CD4-positive, alpha-beta memory T cell (primary cell): ENCODE measurements at places on chromosomes 13 and 19. TPM values are rescaled to one million over a fixed set of nuclear protein-coding genes. Genes with fewer than 3 reads are reported as not detected.
A peak's percentile ranks its signal among the peaks of the same experiment; 100 is the strongest.

DNA sequence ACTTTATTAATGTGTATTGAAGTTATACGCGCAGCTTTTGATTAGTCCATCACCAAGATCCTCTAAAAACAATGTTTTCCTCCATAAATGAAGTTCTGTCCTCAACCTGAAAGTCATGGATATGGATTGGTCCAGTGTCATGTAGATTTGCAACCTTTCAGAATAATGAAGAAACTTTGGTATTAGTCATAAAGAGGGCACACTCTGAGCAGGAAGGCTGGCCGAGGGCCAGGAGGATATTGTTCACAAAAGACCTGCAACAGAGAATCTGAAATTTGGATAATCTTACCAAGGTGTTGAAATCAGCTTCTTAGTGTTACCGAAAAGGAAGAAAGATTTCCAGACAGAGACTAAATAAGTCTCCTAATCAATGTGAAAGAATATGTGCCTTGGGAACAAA lies 20.7 kb downstream of the CLDN10 start:
- no peaks in the 10 kb centered on the region for H3K4me1 ChIP-seq
- DNase-seq, result no peak
- no peaks in the 10 kb centered on the region for H3K27me3 ChIP-seq
- no peak overlapping the region for H3K4me3 ChIP-seq

GRCh38 chr13:44974056-44974793 lies 15.0 kb downstream of the NUFIP1 start:
- H3K36me3 ChIP-seq, result peaks cover 5% of the 10 kb centered on the region
- no peaks in the 10 kb centered on the region for H3K27me3 ChIP-seq
- no peaks in the 10 kb centered on the region for H3K4me1 ChIP-seq

- DNase-seq, result no peak
- H3K27me3 ChIP-seq, result no peaks in the 10 kb centered on the region
- no peak overlapping the region for H3K4me3 ChIP-seq
- H3K4me1 ChIP-seq, result no peaks in the 10 kb centered on the region
Observed at GRCh38 chr13:85386424-85386823, 412.8 kb downstream of the SLITRK6 start.

The TEX26 gene
- not detected for polyA plus RNA-seq

GRCh38 chr19:40154121-40154680 lies 37.0 kb upstream of the MAP3K10 start:
- DNase-seq, result no peak
- H3K4me1 ChIP-seq, result no peaks in the 10 kb centered on the region
- no peaks in the 10 kb centered on the region for H3K27me3 ChIP-seq
- H3K4me3 ChIP-seq, result no peak overlapping the region
- H3K27ac ChIP-seq, result no peak overlapping the region

GRCh38 chr19:55160986-55161365 lies 3.4 kb upstream of the TNNI3 start:
- H3K27me3 ChIP-seq, result peaks cover 6% of the 10 kb centered on the region
- peaks cover 8% of the 10 kb centered on the region for H3K4me1 ChIP-seq
- no peaks in the 10 kb centered on the region for H3K36me3 ChIP-seq
- no peak overlapping the region for H3K27ac ChIP-seq

The GRIK5 gene
- polyA plus RNA-seq, result not detected

The ZNF606 gene
- polyA plus RNA-seq, result 7.2 TPM

GRCh38 chr13:76762721-76763120 lies 123.5 kb downstream of the KCTD12 start:
- no peaks in the 10 kb centered on the region for H3K36me3 ChIP-seq
- H3K27ac ChIP-seq, result no peak overlapping the region
- H3K27me3 ChIP-seq, result no peaks in the 10 kb centered on the region
- no peaks in the 10 kb centered on the region for H3K4me1 ChIP-seq
- DNase-seq, result no peak

- no peaks in the 10 kb centered on the region for H3K27me3 ChIP-seq
- no peaks in the 10 kb centered on the region for H3K4me1 ChIP-seq
- DNase-seq, result no peak
- H3K4me3 ChIP-seq, result no peak overlapping the region
- H3K36me3 ChIP-seq, result no peaks in the 10 kb centered on the region
- no peak overlapping the region for H3K27ac ChIP-seq
Observed at GRCh38 chr13:81051873-81052272, 710.9 kb upstream of the SPRY2 start.

- no peak overlapping the region for H3K27ac ChIP-seq
- no peaks in the 10 kb centered on the region for H3K27me3 ChIP-seq
Observed at GRCh38 chr19:39362682-39363657, 20.7 kb downstream of the SAMD4B start.

DNA sequence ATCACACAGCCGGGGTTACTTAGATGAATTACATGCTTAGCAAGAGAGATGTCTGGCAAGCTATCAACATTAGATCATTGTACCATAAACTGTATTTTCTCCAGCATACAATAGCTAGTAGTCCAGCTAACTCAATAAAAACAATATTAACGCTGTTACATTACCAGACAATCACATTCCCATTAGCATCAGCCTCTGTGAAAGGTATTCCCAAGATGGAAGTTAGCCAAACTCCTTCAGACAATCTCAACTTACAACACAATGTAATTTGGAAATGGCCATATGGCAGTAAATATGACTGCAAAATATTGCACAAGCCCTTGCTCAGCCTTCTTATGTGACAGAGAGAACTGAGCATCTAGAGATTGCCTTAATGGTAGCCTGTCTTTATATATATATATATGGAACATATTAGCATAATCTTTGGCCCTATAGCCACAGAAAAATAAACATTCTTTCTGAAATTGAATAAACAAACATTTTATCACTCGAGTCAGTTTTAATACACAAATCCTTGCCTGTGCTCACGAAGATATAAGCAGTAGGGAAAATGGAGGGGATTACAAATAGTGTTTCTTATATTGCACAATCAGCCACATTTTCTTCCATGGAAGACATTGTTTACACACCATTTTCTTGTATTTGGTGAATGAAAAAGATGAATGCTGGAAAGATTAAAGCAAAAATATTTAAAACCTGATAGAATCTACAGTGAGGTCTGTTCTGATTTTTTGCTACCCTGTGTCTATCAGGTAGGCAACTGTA lies 1060.5 kb downstream of the DIAPH3 start:
- no peak for DNase-seq
- H3K27me3 ChIP-seq, result no peaks in the 10 kb centered on the region
- no peaks in the 10 kb centered on the region for H3K36me3 ChIP-seq
- no peak overlapping the region for H3K27ac ChIP-seq
- H3K4me3 ChIP-seq, result no peak overlapping the region

The NUP58 gene
- polyA plus RNA-seq, result 7.7 TPM

GRCh38 chr13:50893211-50893852 lies 16.3 kb upstream of the RNASEH2B start:
- no peaks in the 10 kb centered on the region for H3K36me3 ChIP-seq
- peak; percentile 71 for DNase-seq
- H3K4me1 ChIP-seq, result peaks cover 45% of the 10 kb centered on the region
- no peaks in the 10 kb centered on the region for H3K27me3 ChIP-seq
- peak overlapping the region; percentile 69 for H3K27ac ChIP-seq

- no peak overlapping the region for H3K4me3 ChIP-seq
- no peak overlapping the region for H3K27ac ChIP-seq
- no peak for DNase-seq
- no peaks in the 10 kb centered on the region for H3K27me3 ChIP-seq
- H3K36me3 ChIP-seq, result peaks cover 15% of the 10 kb centered on the region
Observed at GRCh38 chr19:16116067-16116466, 4.4 kb downstream of the RAB8A start.

The RPL13A gene
- 1,827 TPM for polyA plus RNA-seq

- no peaks in the 10 kb centered on the region for H3K4me1 ChIP-seq
- no peaks in the 10 kb centered on the region for H3K36me3 ChIP-seq
- DNase-seq, result no peak
- H3K27ac ChIP-seq, result no peak overlapping the region
- H3K4me3 ChIP-seq, result no peak overlapping the region
Observed at GRCh38 chr13:48602296-48603016, 51.3 kb upstream of the CYSLTR2 start.

DNA sequence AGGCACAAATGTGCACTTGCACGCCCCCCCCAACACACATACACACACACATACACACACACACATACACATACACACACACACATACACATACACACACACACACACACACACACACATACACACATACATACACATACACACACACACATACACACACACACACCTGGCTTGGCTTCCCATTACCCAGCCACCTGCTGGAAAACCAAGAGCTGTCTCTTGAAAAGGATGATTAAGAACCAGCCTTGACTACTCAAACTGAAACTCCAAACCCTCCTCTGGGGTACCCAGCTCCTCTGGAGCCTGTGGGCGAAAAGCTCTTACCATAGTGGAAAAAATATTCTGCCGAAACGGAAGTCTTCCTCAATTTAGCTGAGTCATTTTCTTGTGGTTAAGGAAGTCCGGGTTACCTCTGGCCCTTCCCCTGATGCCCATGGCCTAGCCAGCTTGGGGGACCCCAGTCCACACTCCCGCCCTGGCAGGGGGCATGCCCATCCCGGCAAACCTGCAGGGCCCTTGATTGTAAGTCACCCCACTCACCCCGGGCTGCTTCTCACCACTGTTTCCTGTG lies 21.9 kb downstream of the CEBPA start:
- no peak for DNase-seq
- H3K36me3 ChIP-seq, result no peaks in the 10 kb centered on the region
- H3K27ac ChIP-seq, result no peak overlapping the region
- H3K4me1 ChIP-seq, result peaks cover 12% of the 10 kb centered on the region
- no peaks in the 10 kb centered on the region for H3K27me3 ChIP-seq

The ZNF730 gene
- not detected for polyA plus RNA-seq

The GAPDHS gene
- not detected for polyA plus RNA-seq

DNA sequence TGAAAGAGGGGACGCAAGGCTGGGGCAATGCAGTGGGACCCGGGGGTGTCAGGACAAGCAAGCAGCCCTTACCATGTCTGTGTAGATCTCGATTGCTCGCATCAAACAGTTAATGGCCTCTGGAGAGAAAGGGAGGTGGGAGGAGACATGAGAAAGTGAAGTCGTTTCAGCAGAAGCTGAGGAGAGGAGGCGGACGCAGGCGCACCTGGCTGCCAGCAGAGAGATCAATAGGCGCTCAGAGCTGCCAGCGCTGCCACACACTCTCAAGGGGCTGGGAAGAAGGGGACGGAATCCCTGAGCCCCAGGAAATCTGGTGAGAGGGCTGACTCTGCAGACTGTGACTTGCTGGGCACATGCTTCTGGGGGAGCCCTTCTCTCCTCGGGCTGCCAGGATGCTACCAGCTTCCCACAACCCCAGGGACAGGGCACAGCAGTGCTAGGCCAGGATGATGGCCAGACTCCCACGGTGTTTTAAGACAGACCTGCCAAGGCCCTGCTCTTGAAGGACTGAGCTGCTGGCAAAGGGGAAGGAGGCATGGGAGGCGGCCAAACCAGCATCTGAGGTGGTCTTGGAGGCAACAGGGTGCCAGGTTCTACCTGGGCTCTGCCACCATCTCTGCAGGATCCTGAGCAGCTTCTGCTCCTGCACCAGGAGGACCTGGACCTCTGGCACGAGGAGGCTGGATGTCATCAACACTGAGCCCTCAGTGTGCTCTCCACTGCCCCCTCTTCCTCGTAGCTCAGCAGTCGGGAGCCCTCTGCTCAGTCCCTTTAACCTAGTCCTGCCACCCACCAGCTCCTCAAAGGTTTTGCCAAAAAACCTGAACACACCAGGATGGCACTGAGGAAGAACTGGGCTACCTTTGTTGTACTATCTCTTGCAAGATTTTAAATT lies 11.7 kb upstream of the KPTN start:
- no peaks in the 10 kb centered on the region for H3K27me3 ChIP-seq
- peaks cover 46% of the 10 kb centered on the region for H3K36me3 ChIP-seq
- no peak overlapping the region for H3K4me3 ChIP-seq
- H3K4me1 ChIP-seq, result no peaks in the 10 kb centered on the region
- DNase-seq, result no peak

DNA sequence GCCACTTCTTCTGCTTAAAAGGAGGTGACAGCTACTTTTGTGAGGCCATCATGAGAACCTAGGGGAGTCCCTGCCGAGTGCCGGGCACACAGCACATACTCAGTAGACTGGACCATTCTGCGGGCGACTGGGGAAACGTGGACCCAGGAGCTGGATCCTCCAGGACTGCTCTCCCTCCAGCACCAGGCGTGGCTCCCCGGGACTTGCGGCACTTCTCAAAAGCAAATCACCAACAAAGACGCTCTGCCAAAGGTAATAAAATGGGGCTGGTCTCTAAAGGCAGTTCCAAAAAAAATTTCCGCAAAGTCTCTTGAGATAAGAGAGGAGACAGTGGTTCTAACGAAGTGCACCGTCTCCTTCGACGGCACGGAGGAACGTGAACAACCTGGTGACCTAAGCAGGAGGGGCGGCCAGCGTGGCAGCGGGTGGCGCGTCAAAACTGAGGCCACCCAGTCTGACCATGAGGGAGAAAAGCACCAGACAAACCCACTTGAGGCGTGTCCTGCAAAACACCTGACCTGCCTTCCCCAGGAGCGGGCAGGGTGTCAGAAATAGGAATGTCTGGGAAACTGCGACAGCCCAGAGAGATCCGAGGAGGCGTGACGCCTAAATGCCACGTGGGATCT lies 1.4 kb upstream of the TMPRSS9 start:
- no peaks in the 10 kb centered on the region for H3K36me3 ChIP-seq
- no peak for DNase-seq
- no peak overlapping the region for H3K4me3 ChIP-seq
- no peaks in the 10 kb centered on the region for H3K27me3 ChIP-seq
- H3K27ac ChIP-seq, result no peak overlapping the region
- H3K4me1 ChIP-seq, result no peaks in the 10 kb centered on the region

- H3K4me3 ChIP-seq, result no peak overlapping the region
- H3K36me3 ChIP-seq, result no peaks in the 10 kb centered on the region
- no peak overlapping the region for H3K27ac ChIP-seq
- H3K27me3 ChIP-seq, result no peaks in the 10 kb centered on the region
- no peak for DNase-seq
Observed at GRCh38 chr13:76214001-76214400, 577.9 kb downstream of the LMO7 start.

GRCh38 chr13:75299246-75299645 lies 182.7 kb downstream of the TBC1D4 start:
- H3K4me3 ChIP-seq, result no peak overlapping the region
- no peak overlapping the region for H3K27ac ChIP-seq
- H3K36me3 ChIP-seq, result peaks cover 9% of the 10 kb centered on the region
- peaks cover 40% of the 10 kb centered on the region for H3K4me1 ChIP-seq

The CAPS gene
- polyA plus RNA-seq, result 4.3 TPM

The MBD3L2 gene
- polyA plus RNA-seq, result not detected

The CRX gene
- polyA plus RNA-seq, result not detected

GRCh38 chr13:75473468-75473867 lies 8.5 kb downstream of the TBC1D4 start:
- no peaks in the 10 kb centered on the region for H3K36me3 ChIP-seq
- no peaks in the 10 kb centered on the region for H3K27me3 ChIP-seq
- no peaks in the 10 kb centered on the region for H3K4me1 ChIP-seq
- no peak overlapping the region for H3K4me3 ChIP-seq
- H3K27ac ChIP-seq, result no peak overlapping the region
